ENCODE measurements at places on chromosomes 3 and 15.
A peak's percentile ranks its signal among the peaks of the same experiment; 100 is the strongest.

- DNase-seq, result no peak
Observed at GRCh38 chr15:68709876-68710275, 110.8 kb downstream of the ANP32A start.

GRCh38 chr3:192861972-192862371, 55.7 kb downstream of the MB21D2 start:
- peak; percentile 65 for DNase-seq

- no peak for DNase-seq
Observed at GRCh38 chr15:71374607-71375352, 259.5 kb downstream of the THSD4 start.

DNA sequence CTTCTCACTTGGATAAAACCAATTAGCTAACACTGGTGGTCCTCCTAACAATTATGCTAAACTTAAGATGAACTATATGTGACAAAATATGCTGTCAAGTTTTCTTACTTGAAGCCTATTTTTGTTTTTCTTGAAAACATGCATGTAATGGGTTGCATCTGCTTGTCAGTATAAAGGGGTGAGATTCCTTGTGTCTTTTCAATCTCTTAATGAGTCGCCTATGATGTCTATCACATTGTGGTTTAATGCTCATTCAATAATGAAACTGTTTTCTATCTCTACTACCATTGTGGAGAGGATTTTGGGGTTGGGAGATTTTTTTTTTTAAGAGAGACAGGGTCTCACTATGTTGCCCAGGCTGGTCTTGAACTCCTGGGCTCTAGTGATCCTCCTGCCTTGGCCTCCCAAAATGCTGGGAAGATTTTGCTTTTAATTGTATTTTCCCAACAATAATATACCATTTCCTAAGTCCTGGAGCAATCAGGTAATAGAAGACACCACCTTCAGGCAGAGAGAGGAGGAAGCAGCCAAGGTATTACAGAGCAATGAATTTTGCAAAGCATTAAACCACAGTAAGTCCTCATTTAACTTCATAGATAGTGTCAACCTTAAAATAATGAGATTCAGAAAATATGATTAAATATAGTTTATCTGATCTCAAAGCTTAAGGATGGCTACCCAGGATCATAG, 17.4 kb upstream of the TRMT10C start:
- no peak for DNase-seq

DNA sequence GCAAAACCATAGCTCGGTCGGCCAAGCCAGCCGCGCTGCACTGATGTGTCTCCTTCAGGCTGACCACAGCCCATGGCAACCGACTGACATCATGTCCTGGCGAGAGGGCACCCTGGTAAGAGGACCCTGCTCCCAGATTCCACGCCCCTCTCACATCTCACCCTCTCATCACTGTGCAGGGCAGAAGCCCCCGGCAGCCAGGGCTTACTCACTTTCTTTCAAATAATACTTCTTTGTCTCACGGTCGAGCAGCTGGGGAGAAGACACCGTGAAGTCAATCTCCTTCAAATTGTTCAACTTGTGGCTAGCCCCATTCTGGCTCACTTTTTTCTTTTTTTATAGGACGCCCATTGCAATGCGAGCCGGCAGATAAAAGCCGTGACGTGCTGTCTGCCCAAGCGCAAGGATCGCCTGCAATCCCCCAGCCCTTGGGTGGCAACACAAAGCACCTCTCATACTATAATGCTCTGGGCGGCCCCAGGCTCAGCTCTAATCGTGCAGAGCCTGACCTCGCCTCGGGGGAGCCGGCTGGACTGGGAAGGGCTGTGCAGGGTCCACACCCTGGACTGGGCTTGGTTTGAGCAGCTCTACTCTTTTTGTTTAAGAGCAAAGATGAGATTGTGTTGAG, 33.6 kb downstream of the VGLL4 start:
- DNase-seq, result no peak

GRCh38 chr15:27769652-27770051, 329.5 kb downstream of the OCA2 start:
- no peak for DNase-seq

Data from GM12864 (cell line).